EH (cell line): ENCODE measurements at places on chromosomes 1 and 21.
A peak's percentile ranks its signal among the peaks of the same experiment; 100 is the strongest.

GRCh38 chr1:243325305-243325890 lies 69.6 kb downstream of the SDCCAG8 start:
- DNase-seq, result peak; percentile 73

- DNase-seq, result no peak
These were observed 559.9 kb downstream of the RWDD3 start for GRCh38 chr1:95793893-95794292.

DNA sequence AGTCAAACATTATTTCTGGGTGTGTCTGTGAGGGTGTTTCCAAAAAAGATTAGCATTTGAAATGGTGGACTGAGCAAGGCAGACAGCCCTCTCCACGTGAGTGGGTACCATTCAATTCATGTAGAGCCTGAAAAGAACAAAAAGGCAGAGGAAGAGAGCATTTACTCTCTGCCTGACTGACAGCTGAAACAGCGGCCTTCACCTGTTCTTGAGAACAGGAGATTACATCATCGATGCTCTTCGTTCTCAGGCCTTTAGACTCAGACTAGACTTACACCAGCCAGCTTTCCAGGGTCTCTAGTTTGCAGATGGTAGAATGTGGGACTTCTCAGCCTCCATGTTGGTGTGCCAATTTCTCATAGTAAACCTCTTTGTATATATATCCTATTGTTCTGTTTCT lies 302.3 kb downstream of the BACH1 start:
- no peak for DNase-seq

DNA sequence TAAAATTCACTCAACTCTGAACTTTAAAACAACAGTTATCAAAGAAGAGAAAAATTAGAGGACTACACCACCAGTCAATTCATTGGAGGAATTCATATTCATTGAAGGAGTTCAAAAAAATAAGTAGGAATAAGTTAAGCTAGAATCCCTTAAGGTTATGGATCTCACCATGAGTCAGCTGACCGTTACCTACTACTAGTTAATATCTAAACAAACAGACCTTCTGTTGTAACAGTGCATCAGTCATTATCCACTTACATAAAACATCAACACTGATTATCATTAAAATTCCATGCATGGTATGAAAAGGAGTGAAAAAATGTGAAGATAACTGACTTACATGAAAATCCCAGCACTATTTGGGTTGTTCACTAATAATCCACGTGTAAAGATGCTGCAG lies 44.9 kb downstream of the FOXJ3 start:
- peak; percentile 32 for DNase-seq

GRCh38 chr1:242477944-242478343 lies 46.6 kb downstream of the PLD5 start:
- DNase-seq, result no peak

GRCh38 chr1:163063610-163064009 lies 5.6 kb upstream of the RGS4 start:
- DNase-seq, result no peak

DNA sequence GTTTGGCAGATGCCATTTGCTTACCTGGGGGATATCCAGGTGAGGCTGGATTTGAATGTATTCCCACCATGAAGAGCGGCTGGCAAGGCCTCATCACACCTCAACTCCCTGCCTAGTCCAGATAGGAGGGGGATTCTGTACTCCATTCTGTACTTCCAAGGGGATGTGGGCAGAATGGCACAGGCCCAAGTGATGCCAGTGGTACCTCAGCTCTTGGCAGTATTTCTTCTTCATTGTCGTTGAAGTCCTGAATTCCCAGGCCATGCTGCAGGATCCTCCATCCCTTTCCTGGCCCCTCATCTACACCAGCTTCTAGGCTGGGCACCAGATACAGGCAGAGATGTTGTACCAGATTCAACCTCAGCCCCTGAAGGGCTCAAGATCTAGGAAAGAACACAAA lies 47.9 kb downstream of the KLHDC7A start:
- DNase-seq, result no peak

GRCh38 chr1:240462766-240463395 lies 149.1 kb downstream of the GREM2 start:
- DNase-seq, result no peak

GRCh38 chr21:30216041-30216723 lies at the start of gene CLDN8:
Gene CLDN8 (minus strand): TSS chr21:30216097. CDS start chr21:30215925, 172 bp downstream.
- no peak for DNase-seq

- no peak for DNase-seq
These were observed 158.1 kb upstream of the IGSF21 start for GRCh38 chr1:17949511-17949910.

DNA sequence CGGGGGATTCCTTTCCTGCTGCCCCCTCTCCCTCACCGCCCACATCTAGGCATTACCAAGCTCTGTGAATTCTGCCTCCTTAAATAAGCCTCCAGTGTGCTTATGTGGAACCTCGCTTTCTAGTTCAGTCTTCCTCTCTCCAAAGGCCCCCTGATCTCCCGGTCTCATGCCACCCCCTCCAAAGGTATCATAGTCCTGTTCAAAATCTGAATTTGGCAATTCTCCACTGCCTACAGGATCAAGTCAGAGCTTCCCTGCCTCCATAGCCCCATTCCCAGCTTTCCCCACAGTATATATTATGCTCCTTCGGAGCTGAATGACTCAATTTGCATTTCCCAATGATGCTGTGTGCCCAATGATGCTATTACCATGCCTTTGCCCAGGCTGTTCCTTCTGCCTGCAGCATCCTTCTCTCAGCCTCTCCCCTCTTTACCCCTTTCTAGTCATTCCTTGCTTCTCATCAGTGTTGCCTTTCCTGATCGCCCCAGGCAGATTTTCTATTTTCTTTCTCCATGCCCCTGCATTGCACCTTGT lies 1.7 kb downstream of the AZIN2 start:
- peak; percentile 23 for DNase-seq
